PC-9 (cell line): ENCODE measurements at places on chromosomes 6 and 20.
A peak's percentile ranks its signal among the peaks of the same experiment; 100 is the strongest.

DNA sequence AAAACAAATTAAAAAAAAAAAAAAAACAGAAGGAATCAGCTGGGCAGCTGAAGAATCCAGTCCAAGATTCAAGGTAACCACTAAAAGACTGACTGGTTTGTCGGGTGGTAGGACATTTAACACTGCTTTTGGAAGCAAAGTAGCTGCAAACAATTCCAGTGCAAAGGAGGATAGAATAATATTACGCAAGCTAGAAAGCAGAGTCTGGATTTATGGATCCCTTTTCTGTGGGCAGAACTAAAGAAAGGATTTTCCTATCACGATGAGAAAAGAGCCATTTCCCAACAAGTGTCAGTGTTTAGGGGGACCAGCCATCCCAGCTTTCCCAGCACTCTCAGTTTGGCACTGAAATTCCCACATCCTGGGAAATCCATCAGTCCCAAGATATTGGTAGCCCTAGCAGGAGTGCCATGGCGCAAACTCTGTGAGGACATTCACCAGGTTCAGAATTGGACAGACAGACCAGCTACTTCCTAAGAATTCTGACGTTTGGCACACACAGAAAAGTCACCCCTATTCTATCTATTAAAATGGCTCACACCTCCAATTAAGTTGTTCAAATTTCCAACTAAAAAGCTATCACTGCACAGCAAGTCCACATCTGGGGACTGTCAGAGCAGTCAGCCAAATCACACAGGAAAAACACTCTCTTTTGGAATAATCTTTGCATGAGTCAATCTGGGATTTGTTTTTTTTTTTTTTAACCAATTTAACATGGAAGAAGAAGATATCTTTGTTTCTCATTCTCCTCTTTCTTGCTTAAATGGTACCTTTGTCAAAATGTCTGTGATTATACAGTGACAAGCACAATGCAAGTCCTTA lies 356.8 kb upstream of the ARID1B start:
- no peak for DNase-seq

DNA sequence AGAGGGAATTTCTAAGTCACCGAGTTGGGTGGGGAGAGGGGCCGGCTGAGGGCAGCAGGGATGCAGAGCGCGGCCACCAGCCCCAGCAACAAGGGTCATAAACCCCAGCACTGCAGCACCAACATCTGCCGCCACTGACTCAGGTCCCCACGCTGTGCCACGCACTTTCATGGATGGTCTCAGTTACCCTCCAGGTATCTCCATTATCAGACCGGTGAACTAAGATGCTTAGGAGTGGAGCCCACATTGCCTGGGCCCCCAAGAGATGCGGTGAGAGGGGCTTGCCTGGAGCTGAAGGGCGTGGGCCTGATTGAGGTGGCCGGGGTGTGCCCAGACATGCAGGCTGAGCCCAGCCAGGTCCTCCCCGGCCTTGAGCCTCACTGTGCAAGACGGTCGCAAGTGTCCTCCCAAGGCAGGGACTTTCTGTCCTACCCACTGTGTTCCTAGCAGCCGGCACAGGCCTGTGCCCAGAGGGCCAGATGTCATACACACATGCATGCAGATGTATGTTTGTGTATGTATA lies 19.3 kb downstream of the RBM38 start:
- DNase-seq, result no peak

DNA sequence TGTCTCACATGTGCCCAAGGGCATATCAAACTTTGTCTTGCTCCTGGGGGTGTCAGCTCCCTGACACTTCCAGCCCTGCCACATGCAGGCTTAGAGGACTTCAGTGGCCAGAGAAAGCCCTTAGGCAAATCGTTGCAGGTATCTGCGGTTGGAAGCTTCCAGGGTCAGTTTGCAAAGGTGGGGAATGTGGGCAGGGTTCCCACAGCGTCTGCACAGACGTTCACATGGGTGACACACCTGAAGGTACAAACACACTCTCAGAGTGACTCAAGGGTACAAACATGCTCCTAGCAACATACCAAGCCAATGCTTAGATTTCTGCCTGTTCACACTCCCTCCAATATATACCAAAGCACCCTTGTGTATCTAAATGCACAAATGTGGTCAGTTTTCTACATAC lies 30.0 kb downstream of the VSTM2L start:
- DNase-seq, result peak; percentile 87

DNA sequence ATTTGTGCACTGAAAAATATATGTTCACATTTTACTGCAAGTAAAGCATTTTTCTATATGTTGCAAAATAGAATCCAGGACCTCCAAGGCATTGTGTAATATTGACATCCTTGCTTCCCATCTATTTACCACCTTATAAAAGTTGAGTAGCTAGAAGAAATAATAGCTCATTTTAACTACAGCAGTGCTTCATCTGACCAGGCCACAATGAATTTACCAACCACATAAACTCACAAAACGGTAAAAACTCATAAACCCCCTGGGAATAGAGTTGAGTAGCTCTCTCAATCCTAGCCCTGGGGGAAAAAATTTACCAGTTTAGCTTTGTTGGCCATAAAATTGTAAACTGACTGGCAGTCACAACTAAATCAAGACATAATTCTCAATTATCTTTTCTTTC lies 3.9 kb downstream of the ATXN1 start:
- no peak for DNase-seq

GRCh38 chr6:63674635-63675034 lies 39.0 kb downstream of the PHF3 start:
- no peak for DNase-seq

DNA sequence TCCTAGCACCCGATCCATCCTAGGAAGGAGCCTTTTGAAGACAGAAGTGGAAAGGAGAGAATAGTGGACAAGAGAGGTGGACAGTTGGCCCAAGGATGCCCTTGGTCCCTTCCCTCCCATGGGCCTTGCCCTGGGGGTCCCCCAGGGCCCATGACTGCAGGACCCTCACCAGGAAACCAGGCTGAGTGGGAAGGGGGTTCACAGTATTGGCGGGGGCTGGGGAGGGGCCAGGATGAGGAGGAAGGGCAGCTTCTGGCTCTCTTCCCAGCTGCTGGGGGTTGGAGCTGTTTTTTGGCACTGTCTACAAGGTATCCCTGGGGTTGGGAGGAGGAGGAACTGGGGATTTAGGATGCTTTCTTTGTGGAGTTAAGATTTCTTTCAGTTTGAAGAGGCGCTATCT lies 4.0 kb upstream of the DSN1 start:
- no peak for DNase-seq

- no peak for DNase-seq
Measured at GRCh38 chr20:44627364-44628010, 24.0 kb downstream of the ADA start.

DNA sequence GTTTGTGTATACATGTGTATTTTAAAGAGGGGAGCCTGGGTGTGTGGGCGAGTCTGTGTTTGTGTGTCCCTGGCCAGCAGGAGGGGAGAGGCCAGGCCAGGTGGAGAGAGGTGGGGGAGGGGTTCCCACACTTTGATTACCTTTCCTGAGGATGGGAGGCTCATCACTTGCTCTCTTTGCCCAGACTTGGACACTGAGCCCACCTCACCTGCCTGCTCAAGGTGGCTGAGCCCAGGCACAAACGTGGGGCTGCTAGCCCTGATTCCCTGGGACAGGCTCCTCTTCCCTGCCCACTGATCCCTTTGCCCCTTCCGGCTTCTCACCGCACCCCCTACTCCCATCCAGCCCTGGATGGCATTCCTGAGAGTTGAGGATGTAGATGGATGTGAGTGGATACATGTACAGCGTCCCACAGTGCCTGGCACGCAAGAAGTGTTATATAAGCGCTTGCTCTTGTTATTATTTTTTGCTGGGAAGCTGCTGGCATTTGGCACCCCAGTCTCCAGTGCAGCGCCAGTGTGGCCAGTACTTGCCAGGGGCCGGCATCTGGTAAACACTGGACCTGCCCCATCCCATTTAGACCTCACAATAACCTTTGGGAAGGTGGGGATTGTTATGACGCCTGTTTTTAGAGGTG lies 2.7 kb downstream of the CEBPB start:
- DNase-seq, result peak; percentile 34

DNA sequence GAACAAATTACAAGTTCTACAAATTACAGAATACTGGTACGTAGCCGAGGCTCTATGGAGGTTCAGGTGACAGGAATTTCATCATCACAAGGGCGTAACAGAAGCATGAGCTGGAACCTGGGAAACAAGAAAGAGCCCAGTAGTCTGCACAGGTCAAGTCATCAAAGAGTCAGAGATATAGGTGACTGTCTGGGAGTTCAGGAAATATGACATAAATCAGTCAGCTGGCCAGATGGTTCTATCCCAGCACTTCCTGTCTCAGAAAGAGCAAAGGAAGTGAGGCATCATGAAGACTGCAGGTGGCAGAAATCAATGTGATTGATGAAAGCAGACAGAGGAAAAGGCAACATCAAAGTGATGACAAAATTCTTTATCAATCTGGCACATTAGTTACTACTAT lies 23.3 kb downstream of the MYCT1 start:
- no peak for DNase-seq

DNA sequence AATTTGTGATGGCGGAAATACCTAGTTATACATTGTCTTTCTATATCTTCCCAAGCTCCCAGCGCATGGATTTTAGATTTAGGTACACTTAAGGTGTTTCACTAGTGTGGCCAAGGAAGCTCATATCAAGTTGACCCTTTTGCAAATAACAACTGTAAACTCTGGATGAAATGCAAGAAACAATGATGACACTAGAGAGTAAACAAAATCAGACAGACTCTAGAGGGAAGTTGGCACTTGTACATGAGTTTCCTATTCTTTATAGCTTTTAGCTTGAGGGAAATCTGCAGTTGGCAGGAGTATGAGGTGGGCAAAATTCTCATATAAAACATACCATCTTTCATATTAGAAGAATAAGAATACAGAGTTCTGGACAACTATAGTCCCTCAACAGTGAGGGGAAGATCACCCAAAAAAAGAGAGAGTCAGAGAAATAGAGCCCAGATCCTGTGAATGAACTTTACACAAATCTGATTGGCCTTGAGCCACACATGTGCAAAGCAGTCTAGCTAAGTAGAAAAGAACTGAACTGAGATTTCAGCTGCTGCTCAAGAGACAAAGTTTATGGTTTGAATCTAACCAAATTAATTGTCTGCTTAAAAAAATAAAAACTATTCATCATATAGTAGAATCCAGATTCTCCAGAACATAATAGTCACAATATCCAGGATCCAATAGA lies 26.1 kb downstream of the TXLNB start:
- DNase-seq, result no peak

DNA sequence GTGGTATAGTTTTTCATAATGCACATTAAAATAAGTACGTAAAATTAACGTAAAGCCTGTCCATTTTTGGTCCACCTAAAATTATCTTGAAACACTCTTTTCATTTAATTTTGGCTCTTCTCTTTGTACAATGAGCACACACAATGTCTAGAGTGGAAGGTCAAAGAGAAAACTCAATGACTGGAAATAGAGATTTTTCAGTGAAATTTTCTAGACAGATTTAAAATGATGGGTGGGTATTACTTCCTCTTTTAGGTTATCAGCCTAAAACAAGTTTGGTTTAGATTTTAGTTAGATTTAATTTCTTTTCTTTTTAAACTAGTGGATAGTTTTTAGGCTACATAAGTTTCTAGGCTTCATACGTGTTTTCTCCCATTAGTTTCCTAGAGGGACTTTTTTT lies 24.9 kb downstream of the DSE start:
- no peak for DNase-seq

DNA sequence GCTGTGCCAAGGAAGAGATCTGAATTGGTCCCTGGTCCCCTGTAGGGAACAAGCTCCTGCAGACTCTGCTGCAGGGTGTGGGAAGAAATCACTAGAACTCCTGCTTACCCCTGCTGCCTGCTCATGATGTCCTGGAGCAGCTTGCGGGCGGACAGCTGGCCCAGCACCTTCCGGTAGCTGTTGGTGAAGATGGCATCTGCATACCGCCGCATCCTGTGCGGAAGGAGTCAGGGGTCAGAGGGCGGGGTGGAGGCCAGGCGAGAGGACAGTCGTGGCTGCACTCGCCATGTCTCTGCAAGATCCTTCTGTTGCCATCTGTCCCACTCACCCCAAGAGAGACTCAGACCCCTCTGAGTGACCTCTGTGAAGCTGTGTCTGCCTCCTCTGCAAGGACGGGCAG lies 5.3 kb downstream of the GHRH start:
- no peak for DNase-seq

DNA sequence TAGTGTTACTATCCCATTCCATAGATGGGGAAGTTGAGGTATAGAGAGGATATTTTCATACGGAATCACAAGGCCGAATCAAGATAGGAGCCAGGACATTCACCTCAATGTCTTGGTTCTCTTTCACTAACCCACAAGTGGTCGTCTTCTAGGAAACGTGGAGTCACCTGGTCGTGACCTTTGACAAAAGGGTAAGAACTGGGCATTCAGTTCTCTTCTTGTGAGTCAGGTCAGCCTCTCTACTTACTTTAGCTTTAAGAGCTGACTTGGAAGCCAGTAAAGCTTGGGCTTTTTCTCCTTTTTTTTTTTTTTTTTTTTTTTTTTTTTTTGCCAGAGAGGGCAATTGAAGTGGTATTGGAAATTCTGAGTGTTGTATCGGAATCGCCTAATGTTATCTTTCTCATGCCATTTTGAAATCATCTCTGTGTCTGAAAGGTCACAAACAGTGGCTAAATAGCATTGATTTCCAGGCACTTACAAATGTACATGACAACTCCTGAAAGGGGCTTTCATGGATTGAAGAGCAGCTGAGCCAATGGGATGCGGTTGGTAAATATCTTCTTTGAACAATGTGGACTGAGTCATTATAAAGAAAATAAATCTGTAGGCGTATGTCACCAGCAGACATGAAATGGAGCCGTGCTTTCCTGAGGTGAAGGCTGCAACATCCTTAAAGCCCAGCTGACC lies 356.9 kb downstream of the KIF16B start:
- no peak for DNase-seq

DNA sequence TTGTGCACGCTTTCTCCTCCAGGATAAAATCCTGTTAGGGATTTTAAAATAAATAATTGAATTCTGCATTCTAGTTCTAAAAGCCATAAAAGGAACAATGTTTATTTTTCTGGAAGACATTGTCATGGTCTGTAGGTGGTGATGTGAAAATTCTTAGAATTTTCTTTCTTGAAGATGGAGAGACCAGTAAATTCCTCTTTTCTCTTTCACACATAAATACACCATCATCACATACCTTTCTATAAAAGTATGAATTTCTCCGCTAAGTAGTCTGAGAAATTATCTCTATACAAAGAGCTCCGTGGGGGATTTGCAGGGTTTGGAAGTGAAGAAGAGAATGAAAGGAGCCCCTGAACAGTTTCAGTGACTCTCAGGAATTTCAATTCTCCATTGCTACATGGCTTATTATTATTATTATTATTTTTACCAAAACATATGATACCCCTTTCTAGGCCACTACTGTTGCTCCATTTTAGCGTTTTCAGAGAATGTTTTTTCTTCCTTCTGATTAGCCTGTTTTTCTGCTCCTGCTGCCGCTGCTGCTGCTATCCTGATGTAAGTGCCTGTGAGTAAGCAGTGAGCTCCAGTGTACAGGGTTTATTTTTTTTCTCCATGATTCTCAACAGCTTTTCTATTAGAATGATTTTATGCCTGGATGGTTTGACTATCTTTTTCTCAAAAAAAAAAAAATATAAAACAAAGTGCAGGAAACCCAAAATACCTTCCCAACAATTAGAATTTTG lies 145.8 kb downstream of the SAMD5 start:
- no peak for DNase-seq
